ENCODE measurements at places on chromosomes 5 and 9. TPM values are rescaled to one million over a fixed set of nuclear protein-coding genes. Genes with fewer than 3 reads are reported as not detected.

- DNase-seq: no peak
Measured at GRCh38 chr9:100761276-100761802, 183.5 kb downstream of the CAVIN4 start.

DNA sequence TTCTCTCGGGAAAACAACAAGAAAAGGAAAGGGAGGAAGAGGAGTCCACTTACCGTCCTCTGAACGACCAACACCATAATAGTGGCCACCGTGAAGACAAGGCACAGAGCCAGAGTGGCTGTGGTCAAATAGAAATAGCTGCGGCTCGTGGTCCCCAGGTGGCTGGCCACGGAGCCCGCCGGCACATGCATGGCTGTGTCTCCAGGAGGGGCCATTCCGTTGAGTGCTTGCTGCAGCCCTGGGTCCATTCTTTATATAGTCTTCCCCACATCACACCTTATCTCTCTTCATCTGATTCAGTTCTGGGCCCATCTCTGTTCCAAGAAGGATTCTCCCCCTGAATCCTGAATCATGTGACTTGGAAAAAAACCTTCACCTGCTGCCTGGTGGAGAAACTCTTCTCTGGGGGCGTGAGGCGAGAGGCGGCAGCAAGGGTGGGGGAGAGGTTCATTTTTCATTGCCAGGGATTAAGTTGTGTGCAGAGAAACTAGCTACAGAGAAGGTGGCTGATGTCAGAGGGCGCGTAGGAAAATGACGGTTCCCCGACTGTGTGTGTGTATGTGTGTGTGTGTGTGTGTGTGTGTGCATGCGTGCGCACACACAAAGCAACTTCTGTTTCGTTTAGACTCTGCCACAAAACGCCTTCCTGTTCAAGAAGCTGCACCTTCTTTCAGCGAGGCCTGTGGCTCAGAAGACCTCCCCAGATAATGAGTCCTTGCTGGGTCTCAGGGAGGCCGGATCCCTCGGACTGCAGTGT is at the start of gene TNFSF8:
TNFSF8 (minus strand) TSS at position 536 of the 757 bp plus-strand sequence; CDS start at position 248, 288 bp downstream.
- DNase-seq: no peak

- no peak for DNase-seq
Measured at GRCh38 chr5:115470921-115471320, 73.7 kb downstream of the FEM1C start.

DNA sequence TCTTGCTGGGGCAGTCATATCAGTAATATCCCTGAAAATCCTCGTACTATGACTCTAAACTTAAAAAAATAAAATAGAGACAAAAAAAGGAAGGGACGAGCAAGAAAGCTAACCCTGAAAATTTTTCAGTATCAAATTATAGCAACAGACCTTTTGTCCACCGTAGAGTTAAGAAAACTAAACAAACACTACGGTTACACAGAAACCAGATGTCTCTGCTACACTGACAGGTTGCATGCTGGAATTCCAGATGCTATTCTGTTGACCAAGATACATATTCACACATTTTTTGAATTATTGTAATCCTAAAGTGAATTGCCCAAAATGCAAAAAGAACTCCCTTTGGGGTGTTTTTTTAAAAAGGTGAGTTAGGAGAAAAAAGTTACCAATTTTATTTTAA is 66.9 kb upstream of the SELENOP start:
- no peak for DNase-seq

OTULINL gene
- total RNA-seq: 0.42 TPM

GABRP gene
- 0.66 TPM for total RNA-seq

UGT3A2 gene
- not detected for total RNA-seq
